ENCODE measurements at places on chromosomes 13 and 19.

DNA sequence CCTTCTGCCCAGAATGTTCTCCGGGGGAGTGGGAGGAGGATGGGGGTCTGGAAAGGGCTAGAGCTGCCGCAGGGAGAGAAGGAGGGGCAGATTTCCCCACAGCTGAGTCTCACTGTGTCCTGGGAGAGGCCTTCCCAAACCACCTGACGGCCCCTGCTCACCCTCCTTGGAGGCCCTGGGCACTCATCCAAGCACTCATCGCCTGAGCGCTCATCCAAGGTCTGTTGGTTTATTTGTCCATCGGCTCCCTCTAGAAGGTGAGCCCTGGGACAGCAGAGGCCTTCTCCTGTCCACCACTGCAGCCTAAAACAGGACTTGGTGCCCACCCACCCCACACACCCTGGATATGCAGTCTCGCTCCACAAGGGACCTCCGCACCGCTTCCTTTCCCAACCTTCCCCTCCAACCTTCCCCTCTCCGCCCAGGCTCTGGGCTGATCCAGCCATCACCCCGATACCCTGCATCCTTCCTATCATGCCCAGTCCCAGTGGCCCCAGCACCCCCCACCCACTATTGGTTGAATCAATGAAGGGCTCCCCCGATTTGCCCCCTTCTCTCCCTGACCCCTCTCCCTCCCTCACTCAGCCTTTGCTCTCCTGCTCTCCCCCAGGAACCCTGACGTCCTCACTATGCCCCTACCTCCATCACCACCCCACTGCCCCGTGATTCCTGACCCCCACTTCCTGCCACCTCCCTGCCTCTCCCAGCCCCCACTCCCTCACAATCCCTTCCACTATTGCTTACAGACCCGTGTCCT is 1.7 kb downstream of the UBXN6 start:
- no peak for DNase-seq

DNA sequence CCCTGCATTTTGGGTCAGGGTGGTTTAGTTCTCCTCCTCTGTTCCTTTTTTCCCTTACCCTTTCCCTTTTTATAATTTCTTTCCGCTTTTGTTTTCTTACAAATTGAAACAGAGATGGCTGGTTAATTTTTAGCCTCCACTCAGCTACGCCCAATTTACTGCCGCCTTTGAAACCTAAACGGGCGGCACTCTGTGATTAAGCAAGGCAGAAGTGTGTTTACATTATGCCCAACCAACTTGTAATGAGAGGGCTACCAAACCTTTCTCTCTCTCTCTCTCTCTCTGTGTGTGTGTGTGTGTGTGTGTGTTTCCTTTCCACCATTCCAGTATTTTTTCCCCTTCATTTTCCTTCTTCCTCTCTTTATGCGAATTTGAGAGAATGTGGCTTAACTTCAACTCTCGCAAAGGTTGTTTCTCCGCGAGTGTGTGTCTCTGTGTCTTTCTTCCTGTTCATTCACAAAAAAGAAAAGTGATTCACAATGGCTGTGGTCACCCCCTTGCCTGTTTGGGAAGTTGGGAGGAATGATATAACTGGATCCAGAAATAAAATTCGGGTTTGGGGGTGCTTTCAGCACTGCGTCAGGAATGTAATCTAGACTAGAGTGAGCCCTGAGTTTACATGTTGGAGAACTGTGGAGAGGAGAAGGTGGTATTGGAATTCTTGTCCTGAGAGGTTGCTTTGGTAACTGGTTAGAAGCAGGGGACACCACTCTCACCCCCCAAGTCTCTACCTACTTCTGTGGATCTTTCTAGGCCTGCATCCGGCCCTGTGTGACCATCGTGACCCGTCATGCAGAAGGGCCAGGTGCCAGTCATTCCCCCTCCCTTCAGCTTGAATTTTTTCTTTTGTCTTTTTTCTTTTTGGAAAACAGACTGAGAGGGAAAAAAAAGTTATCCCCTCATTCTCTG is 31.4 kb downstream of the NFIX start:
- no peak for DNase-seq

DNA sequence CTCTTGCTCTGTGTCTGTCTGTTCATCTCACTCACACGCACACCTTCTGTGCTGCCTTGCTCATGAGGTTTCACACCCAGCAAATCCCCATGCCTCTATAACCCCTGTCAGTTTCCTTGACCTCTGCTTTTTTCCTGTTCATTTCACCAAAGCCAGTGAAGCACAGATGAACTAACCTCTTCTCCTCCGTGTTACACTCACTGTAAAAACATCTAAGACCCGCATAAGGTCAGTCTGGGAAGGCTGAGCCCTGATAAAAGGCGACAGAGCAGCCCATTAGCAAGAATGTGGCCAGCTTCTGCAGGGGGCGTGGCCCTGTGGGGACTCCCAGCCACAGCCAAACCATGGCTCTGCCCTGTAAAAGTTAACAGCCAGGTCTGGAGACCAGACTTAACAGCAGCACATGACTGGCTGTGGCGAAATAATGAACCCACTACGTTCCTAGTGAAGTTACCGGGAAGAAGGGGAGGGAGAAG is 42.8 kb upstream of the NPAS1 start:
- peak; percentile 70 for DNase-seq

DNA sequence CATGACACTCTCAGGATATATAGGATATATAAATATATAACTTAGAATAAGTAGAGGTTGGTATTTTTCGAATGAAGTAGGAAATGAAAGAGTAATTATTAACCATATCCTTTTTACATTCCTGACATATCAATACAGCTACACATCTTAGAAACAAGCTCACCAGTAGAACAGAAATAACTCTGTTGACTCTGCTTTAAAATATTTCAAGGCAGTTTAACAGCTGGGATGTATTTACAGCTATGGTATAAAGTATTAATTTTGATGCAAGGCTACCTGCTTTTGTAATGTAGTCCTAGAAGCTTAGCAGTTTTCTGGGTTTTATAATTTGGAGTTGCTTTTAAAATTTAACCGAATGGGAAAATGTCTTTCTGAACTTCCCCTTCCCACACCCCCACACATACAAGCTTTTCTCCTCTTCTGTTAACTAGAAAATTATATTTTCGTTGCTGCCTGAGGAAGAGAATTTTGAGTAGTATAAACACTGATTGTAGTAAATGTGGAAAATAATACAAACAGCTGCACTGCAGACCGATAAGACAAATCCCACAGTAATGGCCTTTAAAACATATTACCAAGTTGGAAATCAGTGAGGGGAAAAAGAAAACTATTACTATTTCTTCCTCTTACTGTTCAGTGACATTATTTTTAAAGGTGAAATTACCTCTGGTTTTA is 147.7 kb downstream of the GGACT start:
- no peak for DNase-seq

GRCh38 chr13:35179494-35179893 is 237.4 kb downstream of the NBEA start:
- no peak for DNase-seq

DNA sequence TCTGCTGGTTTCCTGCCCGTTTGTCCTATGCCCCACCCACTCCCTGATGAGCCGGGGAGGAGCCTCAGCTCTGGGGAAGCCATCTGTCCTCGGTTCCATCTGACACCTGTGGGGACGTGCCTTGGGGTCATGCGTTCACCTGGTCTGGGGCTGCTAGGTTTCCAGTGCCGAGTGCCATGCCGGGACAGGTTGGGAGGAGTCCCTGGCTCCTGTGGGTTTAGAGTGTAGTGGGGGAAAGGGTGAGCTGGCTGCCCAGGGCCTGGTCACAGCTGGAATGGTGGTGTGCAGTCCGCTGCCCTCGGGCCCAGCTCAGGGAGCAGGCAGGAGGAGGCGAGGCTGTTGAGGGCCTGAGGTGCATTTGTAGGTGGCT is 2.5 kb downstream of the KDM4B start:
- DNase-seq: no peak

- DNase-seq: no peak
These were observed 70.9 kb upstream of the WASF3 start for GRCh38 chr13:26486550-26486949.
